ENCODE measurements at places on chromosomes 5 and 9. TPM values are rescaled to one million over a fixed set of nuclear protein-coding genes. Genes with fewer than 3 reads are reported as not detected.

GRCh38 chr5:10064546-10065195, 185.0 kb downstream of the ATPSCKMT start:
- DNase-seq: no peak

DNA sequence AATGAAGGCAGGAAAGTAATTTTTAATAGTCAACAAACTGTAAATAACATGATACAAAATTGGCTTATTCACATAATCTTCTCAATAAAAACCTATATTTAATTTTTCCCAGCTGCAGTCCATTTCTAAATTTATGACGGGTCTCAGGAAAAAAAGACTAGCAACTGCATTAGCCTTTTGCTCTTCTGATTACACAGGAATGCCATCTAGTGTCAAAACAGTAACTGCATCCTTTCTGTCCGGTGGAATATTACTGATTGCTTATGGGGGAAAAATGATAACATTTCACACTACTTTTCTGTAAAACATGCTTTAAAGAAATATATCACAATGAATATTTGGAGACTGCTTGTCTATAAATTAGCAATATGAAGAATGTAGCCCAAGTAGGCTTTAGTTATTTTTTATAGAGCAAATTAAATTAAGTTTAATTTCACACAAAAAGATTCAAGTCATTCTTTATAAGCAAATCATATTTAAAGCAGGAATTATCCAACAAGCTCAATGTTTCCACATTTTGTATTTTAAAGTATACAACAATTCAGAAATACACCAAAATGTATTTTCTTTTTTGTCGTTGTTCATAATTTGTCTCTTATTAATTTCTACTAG, 534.7 kb downstream of the CDH10 start:
- DNase-seq: no peak

DNA sequence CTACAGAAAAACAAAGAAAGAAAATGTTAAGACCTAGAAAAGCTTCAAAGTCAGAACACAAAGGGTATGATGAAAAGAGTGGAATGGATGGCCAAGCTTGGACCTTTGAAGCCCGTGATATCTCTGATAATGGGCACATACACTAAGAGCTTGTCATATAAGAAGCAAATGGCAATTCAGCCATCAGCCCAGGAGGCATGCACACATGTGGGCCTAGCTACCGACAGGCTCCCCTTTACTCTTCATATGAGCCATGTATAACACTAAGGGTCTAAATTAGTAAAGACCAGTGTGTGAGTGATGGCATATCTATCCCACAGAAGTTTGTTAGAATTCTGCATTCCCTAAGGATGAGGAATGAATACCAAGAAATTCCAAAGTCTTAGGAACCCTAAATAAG, 20.1 kb downstream of the GRHPR start:
- no peak for DNase-seq

DNA sequence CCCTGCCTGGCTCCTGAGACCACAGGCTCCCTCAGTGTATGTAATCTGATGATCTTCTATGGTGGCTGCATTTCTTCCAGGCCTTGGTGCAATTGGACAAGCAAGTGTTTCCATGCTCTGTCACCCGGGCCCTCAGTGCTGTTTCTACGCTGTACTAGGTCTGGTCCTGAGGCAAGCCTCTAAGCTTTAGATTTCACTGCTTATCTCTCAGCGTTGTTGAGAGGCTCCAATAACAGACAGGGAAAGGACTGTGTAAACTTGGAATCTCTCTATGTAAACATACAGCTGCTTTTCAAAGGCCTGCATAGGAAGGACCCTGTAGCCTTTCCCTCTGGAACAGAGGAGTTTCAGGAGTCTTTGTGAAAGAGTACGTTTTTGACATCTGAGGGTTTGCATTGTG, 38.6 kb upstream of the NFIB start:
- DNase-seq: peak; percentile 23

GRCh38 chr5:30808996-30809395, 384.5 kb upstream of the CDH6 start:
- no peak for DNase-seq

GRCh38 chr9:97362777-97363545, 48.9 kb upstream of the TDRD7 start:
- no peak for DNase-seq

GRCh38 chr9:91978740-91979414, 28.8 kb upstream of the ROR2 start:
- peak; percentile 50 for DNase-seq

- DNase-seq: no peak
These were observed 26.4 kb downstream of the SURF6 start for GRCh38 chr9:133309608-133310007.

- DNase-seq: no peak
These were observed 409.2 kb downstream of the NFIB start for GRCh38 chr9:13904746-13905145.

DNA sequence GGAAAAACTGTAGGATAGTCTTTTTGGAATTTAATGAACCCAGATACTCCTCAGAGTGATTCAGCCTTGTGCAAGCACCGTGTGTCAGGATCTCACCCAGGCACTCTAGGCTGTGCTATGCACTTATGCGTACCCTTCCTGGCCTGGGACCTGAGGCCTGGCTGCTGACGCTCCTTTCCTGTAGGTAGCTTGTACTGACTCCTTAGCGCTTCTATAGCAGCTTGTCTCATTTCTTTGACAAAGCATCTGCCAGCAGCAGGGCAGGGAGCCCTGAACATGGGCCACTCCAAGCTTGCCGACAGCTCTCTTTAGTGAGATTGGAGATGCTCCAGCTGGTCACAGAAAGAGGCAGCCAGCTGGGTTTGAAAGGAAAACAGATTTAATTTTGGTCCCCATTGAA, 147.3 kb downstream of the SGCD start:
- peak; percentile 48 for DNase-seq

DNA sequence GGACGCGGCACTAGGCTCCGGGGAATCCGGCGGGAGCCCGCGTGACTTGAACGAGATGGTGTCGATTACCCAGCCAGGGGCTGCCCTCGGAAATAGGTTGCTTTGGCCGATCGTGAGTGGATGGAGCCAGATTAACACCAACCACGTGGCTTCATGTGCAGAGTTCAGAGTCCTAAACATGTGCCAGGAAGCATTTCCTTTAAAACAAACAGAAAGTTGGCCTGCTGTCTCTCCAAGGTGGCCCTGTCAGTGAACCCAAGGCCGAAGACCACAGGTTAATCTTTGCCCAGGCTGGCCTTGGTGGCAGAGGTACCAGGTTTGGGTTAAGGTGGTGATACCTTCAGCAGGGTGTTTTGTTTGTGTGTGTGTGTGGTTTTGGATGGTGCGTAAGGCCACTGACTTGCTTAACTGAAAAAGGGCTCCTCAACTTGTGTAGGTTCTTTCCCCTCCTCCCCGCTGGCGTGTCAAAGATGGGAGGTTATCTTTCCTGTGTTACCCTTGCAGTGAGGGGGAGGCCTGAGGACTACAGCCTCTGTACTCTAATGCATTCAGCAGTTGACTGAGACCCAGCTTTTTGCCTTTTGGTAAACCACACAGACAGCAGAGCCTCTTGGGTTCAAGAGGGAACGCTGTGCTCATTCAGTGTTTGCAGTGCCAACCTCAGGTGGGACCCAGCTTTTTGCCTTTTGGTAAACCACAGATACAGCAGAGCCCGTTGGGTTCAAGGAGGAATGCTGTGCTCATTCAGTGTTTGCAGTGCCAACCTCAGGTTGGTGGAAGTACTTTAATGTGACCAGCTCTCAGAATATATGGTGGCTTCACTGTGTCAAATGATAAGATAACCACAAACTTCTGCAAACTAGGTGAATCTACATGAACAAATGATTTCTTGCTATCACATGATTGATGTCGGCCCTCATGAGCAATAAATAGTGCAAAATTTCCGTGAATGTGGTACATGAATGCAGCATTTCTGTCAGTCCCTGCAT, 1.4 kb downstream of the IQGAP2 start:
- DNase-seq: peak; percentile 84

GRCh38 chr9:10855847-10856246, 243.0 kb upstream of the PTPRD start:
- no peak for DNase-seq

DNA sequence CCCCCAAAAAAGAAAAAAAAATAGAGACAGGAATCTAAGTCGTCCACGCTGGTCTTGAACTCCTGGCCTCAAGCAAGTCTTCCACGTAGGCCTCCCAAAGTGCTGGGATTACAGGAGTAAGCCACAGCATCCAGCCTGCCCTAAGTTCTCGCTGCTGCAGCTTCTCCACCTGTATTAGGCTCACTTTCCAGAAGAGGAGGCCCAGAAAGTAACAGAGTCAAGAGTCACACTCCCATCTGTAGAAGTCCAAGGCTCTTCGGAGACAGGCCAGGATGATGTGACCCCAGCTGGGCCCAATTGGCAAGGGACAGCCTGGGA, 1.8 kb downstream of the EEIG1 start:
- no peak for DNase-seq

- peak; percentile 83 for DNase-seq
These were observed 84.7 kb downstream of the PTTG1 start for GRCh38 chr5:160506006-160507004.

- DNase-seq: no peak
These were observed 128.9 kb upstream of the CCNH start for GRCh38 chr5:87541676-87542075.

DNA sequence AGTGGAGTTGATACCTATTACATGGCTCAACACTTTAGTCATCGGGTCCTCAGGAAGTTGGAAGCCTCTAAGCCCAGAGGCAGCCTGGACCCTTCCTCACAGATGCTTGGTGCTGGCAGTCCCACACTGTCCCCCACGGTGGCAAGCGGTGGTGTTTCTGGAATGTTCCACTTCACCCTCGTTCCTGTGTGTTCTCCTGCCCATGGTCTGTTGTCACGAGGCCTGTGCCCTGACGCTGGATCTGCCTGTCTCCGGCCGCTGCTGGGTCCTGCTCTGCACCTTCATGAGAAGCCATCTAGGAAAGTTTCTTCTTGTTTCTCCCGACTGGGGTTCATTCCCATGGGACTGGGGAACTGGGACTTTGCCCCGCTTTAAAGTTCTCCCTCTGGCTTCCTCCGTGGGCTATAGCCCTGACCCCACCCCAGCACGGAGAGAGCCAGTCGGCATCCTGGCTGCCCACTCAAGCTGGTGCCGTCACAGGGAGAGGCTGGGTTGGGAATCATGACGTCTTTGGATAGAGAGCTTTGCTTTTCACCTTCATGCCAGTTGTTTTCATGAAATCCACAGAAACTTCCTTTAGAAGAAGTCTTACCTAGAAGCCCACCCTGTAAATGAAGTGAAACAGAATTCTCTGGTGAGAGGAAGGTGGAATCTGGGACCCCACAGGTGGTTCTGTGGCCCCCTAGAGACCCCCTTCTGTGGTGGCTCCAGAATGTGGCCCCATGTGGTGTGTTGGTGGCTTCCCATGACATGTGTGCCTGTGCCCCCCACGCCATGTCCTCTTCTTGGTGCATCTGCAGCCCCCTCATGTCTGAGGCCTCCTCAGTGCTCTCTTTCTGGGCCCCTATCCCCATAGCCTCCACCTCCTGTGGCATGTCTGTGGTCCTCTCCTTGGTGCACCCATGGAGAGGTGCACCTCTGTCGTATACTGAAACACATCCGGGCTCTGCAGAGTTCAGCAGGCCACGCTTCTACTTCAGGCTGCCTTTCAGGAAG, 43.8 kb downstream of the TRIP13 start:
- no peak for DNase-seq

- DNase-seq: peak; percentile 44
These were observed 728 bp upstream of the SLC1A1 start for GRCh38 chr9:4489562-4489918.

DNA sequence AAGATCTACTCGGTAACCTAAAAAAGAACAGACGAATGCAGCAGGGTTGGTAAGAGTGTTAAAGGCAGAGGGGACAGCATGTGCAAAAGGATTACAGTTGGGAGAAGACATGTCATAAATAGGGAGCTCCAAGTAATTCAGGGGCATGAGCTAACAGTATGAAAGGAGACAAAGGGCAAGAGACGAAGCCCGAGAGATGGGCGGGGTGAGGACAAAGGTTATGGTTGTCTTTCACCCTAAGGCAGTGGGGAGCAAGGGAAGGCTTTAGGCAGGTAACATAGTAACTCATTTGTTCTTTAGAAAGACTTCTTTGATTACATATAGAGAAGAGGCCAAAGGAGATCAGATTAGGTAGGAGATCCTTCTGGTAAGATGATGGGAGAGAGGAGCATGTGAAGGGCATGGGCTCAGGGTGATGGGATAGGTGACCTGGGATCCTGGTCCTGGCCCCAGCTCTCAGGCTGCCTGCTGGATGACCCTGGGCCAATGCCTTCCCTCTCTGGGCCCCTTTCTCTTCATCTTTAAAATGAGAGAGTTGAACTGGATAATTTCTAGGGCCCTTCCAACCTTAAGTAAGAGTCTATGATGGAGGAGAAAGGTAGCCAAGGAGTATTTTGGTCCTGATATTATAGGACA, 19.5 kb downstream of the MORN5 start:
- no peak for DNase-seq

Gene FAM81B
- not detected for total RNA-seq

Gene SPATA31A5
- total RNA-seq: not detected

Gene UGT3A1
- total RNA-seq: not detected

Gene ZBTB6
- total RNA-seq: 21.3 TPM

Gene CDH9
- total RNA-seq: not detected

Gene CAMK2A
- total RNA-seq: 6.4 TPM

Gene HAPLN1
- 15.2 TPM for total RNA-seq

Gene CA9
- 81.7 TPM for total RNA-seq

Measured in stomach (tissue), 19 donors.